ENCODE measurements at places on chromosomes 2 and 18. TPM values are rescaled to one million over a fixed set of nuclear protein-coding genes. Genes with fewer than 3 reads are reported as not detected.

INHBB gene
- total RNA-seq: not detected

SH3RF3 gene
- total RNA-seq: 0.28 TPM

- DNase-seq: peak; percentile 11
These were observed 29.4 kb downstream of the NLRC4 start for GRCh38 chr2:32235315-32235714.

DNA sequence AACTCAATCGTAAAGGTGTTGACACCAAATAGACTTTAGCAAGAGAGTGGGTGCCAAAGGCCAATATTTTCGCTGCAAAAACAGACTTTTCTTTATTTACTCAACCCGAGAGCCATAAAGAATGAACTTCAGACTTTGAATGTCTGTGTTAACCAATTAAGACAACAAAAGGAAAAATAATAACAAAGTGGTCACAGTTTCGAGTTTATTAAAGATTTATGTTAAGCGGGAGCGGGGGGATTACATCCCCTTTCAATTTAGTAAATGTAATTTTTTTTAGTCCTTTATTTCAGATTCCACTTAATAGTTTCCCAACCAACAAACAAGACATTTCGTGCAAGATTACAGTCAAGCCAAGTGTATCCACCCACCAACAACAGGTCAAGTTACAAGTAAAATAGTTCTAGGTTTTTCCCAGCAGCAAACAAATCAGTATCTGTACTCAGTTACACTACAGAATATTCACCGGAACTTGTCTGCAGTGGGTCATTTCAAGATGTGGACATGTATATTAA is 9.0 kb downstream of the CDH2 start:
- DNase-seq: no peak

- no peak for DNase-seq
These were observed 1272.2 kb upstream of the LRRTM1 start for GRCh38 chr2:81576713-81577112.
